Endothelial cell of umbilical vein (primary cell): ENCODE measurements at places on chromosomes 1 and 21. TPM values are rescaled to one million over a fixed set of nuclear protein-coding genes. Genes with fewer than 3 reads are reported as not detected.

The ST6GALNAC3 gene
- 6.6 and 7.6 TPM in 2 replicates for polyA plus RNA-seq

The RUNX3 gene
- not detected in 2 replicates for polyA plus RNA-seq

The LRRC7 gene
- 0.56 and 0.58 TPM in 2 replicates for polyA plus RNA-seq

- no peak for DNase-seq
These were observed 97.0 kb upstream of the CACNA1E start for GRCh38 chr1:181386340-181386739.

GRCh38 chr1:230905733-230906132, 37.4 kb upstream of the C1orf198 start:
- DNase-seq, result peak; percentile 64

GRCh38 chr1:35885961-35886558, 3.1 kb downstream of the AGO1 start:
- DNase-seq, result no peak

DNA sequence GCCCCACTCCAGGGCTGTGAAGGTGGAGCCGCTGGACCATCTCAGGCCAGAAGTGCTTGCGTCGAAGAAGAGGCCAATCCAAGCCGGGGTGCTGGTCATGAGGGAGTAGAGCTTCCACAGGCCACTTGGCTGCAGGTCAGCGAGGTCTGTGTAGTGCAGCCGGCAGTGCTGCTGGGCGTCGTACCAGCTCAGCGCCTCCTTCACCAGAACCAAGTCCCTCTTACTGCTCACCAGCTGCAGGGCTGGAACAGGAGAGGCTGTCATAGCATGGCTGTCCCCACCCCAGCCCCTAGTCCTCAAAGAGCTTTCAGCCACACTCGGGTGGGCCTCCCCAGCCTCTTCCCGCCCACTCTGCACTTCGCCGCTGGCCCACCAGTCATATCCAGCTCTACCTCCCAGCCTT, 2.2 kb downstream of the CLEC20A start:
- no peak for DNase-seq

- DNase-seq, result no peak
These were observed 216.7 kb upstream of the TMEM51 start for GRCh38 chr1:14936815-14937214.

DNA sequence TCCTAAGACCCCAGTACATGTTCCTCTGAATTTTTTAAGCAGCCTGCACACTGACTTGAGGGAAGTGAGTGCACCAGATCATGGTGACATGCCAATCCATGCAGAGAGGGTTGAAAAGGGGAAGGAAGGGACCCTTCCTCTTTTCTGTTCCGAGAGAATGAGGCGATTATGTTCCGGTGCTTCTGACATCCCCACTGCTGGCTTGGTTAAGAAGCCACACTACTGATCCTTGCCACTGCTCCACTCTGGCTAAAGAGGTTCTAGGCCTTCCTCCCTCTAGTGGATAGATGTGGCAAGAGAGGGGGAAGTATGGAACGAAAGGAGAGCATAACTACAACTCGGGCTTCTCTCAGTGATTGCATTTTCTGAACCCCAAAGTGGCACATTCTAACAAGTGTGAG, 1.8 kb upstream of the CYB5R1 start:
- DNase-seq, result peak; percentile 62

- DNase-seq, result no peak
These were observed 42.4 kb downstream of the SLC66A1 start for GRCh38 chr1:19354531-19354981.
